ENCODE measurements at places on chromosomes 12 and 14. TPM values are rescaled to one million over a fixed set of nuclear protein-coding genes. Genes with fewer than 3 reads are reported as not detected.

The DNAJC22 gene
- total RNA-seq: not detected

The NT5DC3 gene
- 5.1 TPM for total RNA-seq

The CCDC177 gene
- not detected for total RNA-seq

The CELA1 gene
- not detected for total RNA-seq

The LHX5 gene
- not detected for total RNA-seq

The TSHR gene
- not detected for total RNA-seq

The DPF3 gene
- total RNA-seq: not detected

The KLHL33 gene
- 0.16 TPM for total RNA-seq

The MDGA2 gene
- not detected for total RNA-seq

The CLEC6A gene
- total RNA-seq: not detected

All from subcutaneous adipose tissue (tissue), 4 donors.